Smooth muscle cell of the brain vasculature (primary cell): ENCODE measurements at places on chromosomes 12 and 14.
A peak's percentile ranks its signal among the peaks of the same experiment; 100 is the strongest.

GRCh38 chr14:28765831-28766468 is 637 bp upstream of the FOXG1 start:
- DNase-seq = no peak

DNA sequence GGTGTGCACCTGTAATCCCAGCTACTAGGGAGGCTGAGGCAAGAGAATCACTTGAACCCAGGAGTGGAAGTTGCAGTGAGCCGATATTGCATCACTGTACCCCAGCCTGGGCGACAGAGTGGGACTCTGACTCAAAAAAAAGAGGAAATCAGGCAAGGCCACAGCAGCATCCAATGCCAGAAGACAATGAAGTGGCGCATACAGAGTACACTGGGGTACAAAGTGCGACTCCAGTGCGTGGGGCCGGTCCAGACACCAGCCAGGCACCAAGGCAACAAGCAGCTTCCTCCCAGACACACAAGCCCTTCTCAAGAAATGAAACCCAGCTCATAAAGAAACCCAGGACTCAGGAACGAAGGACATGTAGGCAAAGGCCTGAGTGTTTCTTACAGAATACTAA is 28.2 kb downstream of the TTC7B start:
- no peak for DNase-seq

GRCh38 chr12:126784328-126784921 is 1482.5 kb upstream of the TMEM132C start:
- DNase-seq = no peak

- no peak for DNase-seq
Observed at GRCh38 chr12:113040722-113041171, 15.8 kb upstream of the DTX1 start.

GRCh38 chr14:99133636-99134515 is 138.1 kb downstream of the BCL11B start:
- no peak for DNase-seq

GRCh38 chr12:57543581-57543980 is 3.4 kb downstream of the DCTN2 start:
- no peak for DNase-seq

- no peak for DNase-seq
Observed at GRCh38 chr14:70821584-70822529, 12.5 kb upstream of the MAP3K9 start.

GRCh38 chr12:79964100-79964627 is 29.3 kb upstream of the PPP1R12A start:
- no peak for DNase-seq

GRCh38 chr12:94459728-94460615 is at the start of gene CEP83:
Gene CEP83, minus strand, starts transcription at chr12:94459867. Its CDS starts 47,377 bp downstream, at chr12:94412490.
- DNase-seq = peak; percentile 58

DNA sequence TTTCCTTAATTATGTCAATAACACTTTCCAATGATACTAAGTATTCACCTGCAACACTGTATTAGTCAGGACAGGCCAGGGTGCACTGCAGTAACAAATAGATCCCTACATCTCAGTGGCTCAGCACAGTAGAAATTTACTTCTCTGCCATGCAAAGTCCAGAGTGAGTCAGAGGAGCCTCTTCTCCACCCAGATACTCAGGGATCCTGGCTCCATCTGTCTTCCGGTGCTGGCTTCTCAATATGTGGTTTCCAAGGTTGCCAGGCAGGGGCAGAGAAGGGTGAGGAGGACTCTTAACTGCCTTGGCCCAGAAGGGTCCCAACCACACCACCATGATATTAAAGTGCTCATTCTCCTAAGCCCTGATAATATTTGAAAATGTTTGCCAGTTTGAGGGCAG is 47.8 kb downstream of the ADGRD1 start:
- DNase-seq = no peak

DNA sequence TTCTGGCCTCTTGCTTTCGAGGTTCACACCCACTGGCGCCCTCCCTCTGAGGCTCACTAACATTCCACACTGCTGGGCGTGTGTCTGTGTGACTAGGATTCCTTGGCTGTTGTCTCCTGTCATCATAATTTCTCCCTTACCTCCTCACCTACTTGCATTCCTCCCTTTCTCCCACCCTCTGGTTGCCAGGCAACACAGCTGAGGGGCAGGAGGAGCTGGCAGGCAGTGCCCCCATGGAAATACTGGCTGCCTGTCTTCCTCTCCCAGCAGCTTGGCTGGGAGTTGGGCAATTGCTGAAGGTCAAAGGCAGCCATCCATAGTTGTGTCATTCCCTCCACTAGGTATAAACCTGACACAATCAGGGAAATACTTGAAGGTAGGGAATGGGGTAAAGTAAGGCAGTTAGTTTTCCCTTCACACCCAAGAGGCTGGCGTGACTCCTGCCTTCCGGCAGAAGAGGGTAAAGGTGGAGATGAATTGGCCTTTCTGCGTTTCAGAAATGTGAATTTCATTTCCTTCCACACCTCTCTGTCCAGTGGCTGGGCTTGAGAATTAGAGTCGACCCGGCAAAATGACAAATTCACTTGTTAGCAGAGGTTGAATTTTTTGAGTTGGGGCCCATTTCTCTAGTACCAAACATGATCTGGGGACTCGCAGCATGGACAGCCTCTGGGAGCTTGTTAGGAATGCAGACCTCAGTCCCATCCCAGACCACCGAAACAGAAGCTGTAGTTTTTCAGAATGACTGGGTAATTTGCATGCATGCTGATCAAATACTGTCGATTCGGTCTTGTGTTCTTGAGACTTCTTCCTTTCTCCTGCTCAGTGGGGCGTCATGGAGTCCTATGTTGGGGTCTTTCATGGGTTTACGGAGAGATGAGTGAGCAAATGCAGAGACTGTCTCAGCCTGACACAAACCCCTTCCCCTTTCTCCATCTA is 24.3 kb upstream of the EMP1 start:
- DNase-seq = no peak

DNA sequence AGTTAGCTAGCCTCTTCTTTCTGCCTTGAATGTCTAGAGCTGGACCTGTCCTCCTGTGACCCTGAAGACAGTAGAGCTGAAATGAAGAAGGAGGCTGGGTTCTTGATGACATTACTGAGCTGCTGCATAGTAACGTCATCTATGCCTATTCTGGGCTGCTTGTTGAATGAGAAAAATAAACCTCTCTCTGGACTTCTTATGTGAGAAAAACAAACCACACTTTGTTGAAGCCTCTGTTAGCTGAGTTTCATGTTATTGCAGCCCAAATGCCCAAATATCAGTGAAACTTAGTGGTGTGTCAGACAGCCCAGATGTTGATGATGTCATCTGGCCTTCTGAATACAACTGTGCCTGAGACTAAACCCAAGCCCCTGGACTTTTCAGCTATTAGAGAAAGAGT is 67.0 kb upstream of the MAX start:
- no peak for DNase-seq

DNA sequence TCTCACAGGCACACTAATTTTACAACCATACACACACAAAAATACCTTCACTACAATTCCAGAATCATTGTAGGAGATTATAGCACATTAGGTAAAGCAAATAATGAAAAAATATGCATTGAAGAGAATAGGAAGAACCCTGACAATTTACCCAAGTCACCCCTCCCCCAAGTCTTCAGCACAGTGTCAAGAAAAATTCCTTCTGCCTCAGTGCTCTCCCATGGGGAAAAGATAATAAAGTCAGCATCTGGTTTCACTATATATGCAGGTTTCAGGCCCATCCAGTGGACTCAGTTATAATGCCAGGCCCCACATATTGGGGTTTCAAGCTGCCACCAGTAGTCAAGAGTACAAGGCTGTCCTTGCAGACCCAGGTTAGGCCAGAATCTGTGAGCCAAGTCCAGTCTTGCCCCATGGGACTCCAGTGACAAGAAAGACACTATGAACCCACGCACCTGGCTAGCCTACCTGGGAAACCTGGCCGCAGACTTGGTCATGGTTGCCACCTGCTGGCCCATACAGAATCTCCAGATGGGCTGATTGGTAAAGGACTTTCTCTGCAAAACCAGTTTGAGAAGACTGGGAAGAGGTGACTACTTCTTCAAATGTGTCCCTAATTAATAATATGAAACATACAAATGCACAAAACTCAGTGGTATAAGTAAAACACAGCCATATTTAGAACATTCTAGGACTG is 398.6 kb upstream of the FLRT2 start:
- DNase-seq = no peak

- peak; percentile 83 for DNase-seq
Observed at GRCh38 chr12:10721651-10722501, 1.2 kb downstream of the YBX3 start.

DNA sequence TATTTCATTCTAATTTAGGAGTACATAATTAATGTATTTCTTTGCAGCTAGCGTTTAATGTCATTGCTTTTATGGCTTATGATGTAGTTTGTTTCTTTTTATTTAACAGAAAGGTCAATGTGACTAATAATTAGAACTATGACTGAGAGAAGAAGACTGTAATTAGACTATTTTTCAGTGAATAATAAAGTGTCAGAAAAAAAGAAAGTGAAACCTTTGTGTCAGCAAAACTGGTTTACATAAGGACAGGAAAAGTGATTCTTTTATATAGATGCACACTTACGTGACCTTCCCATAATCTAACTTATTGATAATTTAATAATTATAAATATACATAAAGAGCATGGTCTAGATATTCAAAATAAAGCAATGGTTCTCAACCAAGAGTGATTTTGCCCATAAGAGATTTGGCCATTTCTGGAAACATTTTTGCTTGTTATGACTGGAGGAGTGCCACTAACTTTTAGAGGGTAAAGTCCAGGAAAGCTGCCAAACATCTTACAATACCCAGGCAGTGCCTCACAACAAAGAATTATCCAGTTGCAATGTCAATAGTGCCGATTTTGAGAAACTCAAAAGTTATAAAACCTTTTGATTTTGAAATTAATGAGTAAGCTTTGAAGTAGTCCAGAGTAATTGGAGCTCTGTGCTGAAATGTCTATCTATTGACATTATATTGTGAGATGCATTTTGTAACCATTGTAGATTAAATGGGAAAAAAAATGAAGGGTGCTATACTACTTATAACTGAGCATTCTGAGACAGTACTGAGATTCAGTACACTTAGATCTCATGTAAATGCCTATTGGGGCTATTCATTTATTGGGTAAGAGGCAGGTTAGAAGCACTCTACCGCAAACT is 227.1 kb downstream of the C12orf50 start:
- DNase-seq = no peak

DNA sequence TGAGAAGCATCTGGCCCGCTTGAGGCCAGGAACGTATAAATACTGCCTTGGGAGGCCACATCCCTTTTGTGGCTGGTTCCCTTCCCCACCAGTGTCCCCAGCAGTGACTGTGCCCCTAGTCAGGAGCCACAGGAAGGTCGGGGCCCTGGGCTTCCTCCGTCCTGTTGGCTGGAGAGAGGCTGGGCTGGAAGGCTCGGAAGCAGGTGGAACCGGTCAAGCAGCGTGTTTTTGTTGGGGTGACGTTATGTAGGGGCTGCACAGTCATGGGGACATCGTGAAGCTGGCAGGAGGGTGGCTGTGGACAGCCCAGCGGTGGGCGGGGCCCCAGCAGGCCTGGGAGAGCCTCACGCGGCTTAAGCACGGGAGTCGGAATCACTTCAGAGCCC is 10.1 kb downstream of the XRCC3 start:
- DNase-seq = no peak

- DNase-seq = no peak
Observed at GRCh38 chr14:71751264-71751663, 181.0 kb upstream of the RGS6 start.

DNA sequence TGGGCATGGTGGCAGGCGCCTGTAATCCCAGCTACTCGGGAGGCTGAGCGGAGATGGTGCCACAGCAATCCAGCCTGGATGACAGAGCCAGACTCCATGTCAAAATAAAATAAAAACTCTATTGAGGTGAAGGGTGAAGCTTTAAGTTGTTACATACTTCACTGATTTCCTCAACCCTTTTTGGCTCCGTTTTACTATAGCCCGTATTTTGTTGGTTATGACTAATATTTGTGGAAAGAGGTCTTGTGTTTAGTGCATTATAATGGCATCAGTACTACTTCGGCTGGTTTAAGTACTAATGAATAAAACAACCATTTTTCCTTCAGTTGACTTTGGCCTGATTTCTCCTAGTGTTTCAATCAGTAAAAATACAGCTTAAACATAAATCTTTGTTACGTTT is 27.0 kb upstream of the SLC2A14 start:
- no peak for DNase-seq

DNA sequence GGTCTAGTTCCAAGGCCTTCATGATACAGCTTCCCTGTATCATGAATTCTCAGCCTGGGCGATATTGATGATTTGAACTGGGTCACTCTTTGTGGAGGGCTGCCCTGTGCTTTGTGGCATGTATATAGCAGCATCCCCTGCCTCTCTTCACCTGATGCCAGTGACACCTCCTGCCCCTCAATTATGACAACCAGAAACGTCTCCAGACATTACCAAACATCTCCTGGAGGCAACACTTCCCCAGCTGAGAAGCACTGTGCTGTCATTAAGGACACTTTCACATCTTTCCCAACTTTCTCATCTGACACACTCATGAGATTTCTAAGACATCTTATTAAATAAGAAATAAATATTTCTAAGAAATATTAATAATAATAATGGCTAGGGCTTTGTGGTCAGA is 315.3 kb downstream of the BCL11B start:
- no peak for DNase-seq

GRCh38 chr14:106662936-106663550 is 1136.7 kb downstream of the TMEM121 start:
- no peak for DNase-seq

GRCh38 chr12:21301-22189 is 45.0 kb upstream of the IQSEC3 start:
- DNase-seq = no peak

- DNase-seq = no peak
Observed at GRCh38 chr14:58563978-58564377, 73.8 kb upstream of the DACT1 start.

- DNase-seq = no peak
Observed at GRCh38 chr12:24246934-24247333, 297.5 kb upstream of the SOX5 start.
